AG04449 (cell line): ENCODE measurements at places on chromosomes 16 and 17.

- peak; percentile 53 for DNase-seq
Observed at GRCh38 chr17:54982399-54982798, 13.8 kb downstream of the STXBP4 start.

- DNase-seq = no peak
Observed at GRCh38 chr16:61050547-61050946, 985.7 kb downstream of the CDH8 start.

GRCh38 chr17:15966879-15967248 is 21.9 kb downstream of the ADORA2B start:
- DNase-seq = no peak

DNA sequence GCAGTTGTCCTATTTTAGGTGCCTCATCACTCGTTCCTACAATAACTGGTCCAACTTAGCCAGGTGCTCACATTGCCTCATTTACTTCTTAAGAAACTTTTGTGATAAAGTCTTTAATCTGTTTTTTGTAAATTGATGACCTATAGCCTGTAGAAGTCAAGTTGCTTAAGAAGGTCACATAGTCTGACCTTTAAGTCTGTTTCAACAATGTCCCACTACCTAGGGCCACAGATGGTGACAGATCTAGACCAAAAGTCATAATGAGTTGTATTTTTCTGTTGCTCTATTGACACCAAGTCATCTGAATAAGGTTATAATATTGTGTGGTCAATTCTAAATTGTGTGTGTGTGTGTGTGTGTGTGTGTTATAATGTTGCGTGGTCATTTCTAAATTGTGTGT is 45.1 kb downstream of the ABCA9 start:
- no peak for DNase-seq

DNA sequence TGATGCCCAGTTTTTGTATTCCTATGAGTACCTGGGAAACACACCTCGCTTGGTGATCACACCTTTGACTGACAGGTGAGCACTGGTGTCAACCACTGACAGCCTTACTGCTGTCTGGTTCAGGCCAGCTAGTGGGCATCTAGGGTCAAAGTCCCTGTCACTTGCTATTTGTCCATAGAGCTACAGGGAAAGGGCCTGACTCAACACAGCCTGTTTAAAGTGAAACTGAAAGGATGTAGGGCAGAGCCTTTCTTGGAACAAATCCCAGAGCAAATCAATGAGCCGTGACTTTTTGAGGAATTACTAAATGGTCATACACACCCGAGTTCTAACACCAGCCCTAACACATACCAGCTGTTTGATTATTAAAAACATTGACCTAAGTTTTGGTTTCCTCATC is 106.8 kb downstream of the DNAH9 start:
- no peak for DNase-seq

DNA sequence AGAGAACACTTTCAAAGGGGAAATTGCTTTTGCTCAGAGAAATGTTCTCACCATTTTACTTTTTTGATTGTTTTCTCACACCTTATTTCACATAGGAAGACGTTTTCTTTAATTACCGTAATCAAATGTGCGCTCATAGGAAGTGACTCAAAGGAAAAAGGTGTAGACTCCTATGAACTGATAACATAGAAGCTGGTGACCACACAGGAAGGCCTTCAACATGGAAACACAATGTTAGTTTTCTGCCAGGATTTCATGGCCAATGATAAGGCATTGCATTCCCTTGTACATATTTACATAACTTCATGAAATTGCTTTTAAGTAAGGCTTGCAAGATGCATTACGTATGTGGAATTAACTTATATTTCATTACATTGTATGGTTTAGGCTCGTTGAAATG is 40.9 kb upstream of the KCNJ16 start:
- DNase-seq = no peak

GRCh38 chr17:40086150-40087044 is 14.0 kb downstream of the NR1D1 start:
- DNase-seq = no peak

DNA sequence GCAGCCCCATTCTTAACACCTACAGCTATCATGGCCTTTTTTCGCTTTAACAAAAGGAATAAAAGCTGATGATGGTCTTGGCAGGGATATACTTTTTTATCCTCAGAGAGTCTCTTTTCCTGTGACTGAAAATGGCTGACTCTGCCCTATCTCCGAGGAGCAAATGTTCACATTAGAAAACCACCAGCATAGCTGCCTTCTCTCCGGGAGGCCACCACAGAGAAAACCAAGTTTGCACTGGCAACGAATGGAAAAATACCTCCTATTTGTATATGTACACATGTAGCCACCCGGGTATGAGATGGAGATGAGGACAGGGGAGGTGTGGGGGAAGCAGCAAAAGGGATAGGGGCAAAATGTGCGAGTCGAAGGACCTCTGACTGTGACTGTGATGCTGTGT is 88.2 kb downstream of the STX8 start:
- DNase-seq = no peak

DNA sequence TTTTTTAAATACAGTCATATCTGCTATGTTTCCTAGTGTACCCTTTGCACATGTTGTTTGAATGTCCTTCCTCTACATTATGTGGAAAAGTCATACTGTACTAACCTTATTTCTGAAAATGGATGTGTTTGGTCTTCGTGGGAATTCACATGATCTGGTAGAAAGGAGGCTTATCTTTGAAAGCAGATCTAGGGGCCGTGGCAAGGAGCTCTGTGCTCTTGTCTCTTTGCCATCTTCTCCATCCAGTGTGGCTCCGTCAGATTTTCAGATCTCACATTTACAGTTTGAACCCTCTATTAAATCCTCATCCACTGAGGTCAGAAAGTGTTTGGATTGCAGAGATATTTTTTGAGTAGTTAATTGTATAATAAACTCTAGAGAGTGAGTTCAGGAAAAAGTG is 32.9 kb downstream of the MAP2K4 start:
- no peak for DNase-seq

GRCh38 chr16:7688811-7689210 is 356.2 kb downstream of the RBFOX1 start:
- no peak for DNase-seq

DNA sequence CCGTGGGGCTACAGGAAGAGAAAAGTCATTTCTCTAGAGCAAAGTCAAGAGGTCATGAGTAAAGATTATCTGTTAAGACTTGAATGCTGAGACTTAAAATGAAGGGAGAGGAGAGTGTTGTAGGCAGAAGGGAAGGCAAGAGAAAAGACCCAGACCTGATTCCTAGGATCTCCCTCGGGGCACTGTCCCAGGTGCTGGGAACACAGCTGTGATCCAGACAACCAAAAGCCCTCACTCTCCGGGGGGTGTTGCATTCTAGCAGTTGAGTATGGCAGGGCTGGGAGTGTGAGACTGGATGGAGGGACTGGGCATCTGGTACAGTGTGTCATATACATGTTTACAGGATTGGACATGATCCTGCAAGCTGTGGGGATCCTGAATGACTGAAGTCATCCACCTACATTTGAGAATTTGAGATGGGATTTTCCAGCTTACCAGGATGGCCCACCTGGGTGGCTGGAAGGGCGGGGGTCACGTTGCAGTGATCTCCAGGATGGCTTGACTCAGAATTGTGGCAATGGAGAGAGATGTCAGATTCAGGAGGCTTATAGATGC is 29.1 kb downstream of the ARSG start:
- no peak for DNase-seq

DNA sequence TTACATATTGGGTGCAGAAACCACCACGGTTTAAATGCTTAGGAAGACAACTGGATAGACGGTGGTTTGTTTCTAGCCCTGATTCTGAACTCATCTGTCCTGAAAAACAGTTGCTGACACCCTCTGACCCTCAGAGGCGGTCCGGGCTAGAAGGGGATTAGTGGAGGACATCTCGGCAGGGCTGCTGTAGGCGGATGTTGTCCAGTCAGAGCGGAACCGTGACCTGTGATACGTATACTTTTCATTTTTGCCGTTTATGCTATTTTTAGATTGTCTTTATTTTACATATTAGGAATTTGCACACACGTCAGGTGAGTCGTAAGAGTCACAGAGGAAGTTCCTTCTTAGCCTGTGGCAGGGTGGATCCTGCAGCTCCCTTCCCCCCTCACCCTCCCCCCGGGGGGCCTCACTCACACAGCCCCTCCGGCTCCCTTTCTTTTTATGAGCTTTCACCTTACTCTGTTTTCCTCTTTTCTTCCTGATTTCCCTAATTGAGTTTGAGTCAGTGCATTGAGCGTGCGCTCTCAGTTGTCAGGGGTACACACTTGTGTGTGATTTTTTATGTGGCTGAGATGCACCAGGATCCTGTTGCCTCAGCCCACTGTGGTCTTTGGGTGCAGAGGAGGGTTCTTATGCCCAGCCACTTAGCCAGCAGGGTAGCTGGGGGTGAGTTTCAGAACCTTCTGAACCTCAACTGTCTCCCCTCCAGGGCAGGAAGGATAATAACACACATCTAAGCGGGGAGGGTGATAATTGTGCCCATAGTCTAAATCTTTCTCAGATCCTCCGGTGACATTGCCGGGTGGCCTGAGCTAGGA is 211.1 kb upstream of the CHMP6 start:
- DNase-seq = no peak

GRCh38 chr17:81578561-81579225 is 26.5 kb upstream of the FAAP100 start:
- DNase-seq = no peak

DNA sequence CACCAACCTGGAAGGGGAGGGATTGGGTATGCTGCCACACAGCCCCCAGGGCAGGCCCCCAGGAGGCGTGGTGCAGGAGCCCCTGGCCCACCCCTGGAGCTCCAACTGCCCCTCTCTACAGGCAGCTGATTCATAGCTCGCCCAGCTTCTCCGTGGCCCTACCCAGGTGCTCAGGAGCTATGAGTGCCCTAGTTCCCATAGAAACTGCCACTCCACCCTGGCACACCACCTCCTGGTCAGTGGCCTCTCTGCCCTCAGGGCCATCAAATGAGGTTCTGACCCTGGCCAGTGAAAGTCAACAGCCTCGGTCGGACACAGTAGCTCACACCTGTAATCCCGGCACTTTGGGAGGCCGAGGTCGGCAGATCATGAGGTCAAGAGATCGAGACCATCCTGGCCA is 18.0 kb downstream of the CNGB1 start:
- no peak for DNase-seq

DNA sequence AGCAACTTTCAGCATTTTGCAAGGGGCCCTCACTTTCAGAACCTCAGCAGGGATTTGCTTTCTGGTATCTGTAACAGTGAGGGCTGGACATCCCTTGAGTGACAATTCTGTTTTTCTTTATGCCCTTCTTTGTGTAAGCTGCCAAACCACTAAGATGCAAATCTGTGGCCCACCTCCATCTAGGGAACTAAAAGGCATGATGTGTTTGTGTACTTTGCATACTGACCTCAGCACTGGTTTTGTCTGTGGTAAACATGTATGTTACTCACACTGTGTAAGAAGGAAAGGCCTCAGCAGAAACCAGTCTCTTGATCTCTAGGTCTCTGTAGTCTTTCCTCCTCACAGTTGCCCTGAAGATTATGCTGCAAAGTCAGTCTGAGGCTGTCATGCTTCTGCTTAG is 396.6 kb upstream of the DYNLRB2 start:
- DNase-seq = no peak

GRCh38 chr17:4469552-4469951 is 29.1 kb upstream of the SPNS2 start:
- no peak for DNase-seq

- DNase-seq = no peak
Observed at GRCh38 chr17:72726936-72727335, 365.6 kb downstream of the SLC39A11 start.

- no peak for DNase-seq
Observed at GRCh38 chr17:55436224-55437158, 14.9 kb upstream of the MMD start.

- no peak for DNase-seq
Observed at GRCh38 chr17:42681976-42682721, at the start of gene CNTNAP1. Gene CNTNAP1, plus strand, starts transcription at chr17:42682531. Its CDS starts 299 bp downstream, at chr17:42682830.

DNA sequence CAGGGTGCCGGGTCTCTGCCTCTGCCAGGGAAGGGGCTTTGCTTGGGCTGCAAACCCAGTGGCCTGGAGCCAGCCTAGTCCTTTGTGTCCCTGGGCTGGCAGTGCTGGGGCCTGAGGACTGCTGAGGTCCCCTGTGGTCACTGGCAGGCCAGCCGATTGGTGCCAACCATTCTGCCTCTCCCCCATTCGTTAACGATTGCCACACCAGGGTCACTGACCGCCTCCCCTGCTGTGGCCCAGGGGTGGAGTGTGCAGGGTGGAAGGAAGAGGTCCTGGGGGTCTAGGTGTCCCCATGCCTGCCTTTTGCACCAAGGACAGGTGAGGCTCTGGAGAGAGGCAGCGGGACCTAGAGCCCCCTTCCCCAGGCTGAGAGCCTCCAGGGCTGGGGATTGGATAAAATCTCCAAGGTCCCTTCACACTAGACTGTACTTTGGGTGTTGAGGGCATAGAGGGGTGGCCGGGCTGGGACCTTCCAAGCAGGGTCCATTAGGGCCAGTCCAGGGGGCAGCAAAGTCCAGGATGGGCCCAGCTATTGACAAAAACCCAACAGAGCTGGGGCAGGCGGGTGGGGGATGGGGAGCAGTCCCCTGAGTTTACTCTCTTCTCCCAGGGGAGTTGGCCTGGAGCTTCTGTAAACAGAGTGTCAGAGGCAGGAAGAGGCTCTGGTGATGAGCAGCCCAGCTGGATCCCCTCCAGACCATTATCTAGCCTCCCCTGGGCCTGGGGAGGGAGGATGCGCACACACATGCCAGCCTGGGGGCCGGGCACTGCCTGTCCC is 1.1 kb downstream of the VASN start:
- peak; percentile 34 for DNase-seq

DNA sequence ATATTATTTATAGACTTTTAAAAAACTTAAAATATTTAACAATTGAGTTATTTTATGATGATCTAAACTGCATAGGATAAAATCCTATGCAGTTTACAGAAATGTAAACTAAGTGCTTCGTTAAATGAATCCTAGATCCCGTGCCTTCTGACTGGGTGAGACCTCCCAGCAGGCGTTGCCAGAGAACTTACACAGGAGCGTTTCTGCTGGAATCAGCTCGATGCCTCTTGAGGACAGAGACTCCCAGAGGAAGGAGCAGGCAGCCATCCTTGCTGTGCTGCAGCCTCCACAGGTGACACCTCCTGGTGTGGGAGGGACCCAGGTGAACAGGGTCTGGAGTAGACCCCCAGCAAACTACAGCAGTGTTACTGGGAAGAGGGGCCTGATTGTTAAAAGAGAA is 160.4 kb downstream of the WWOX start:
- DNase-seq = no peak

- no peak for DNase-seq
Observed at GRCh38 chr17:64706224-64707049, 44.3 kb upstream of the SMURF2 start.
